Lower lobe of right lung (tissue), 2 donors: ENCODE measurements at places on chromosomes 1 and 21. TPM values are rescaled to one million over a fixed set of nuclear protein-coding genes. Genes with fewer than 3 reads are reported as not detected.

- DNase-seq, result no peak
Measured at GRCh38 chr1:48680411-48681035, 96.2 kb downstream of the BEND5 start.

Gene MRPL24
- total RNA-seq, result 43.7 TPM

DNA sequence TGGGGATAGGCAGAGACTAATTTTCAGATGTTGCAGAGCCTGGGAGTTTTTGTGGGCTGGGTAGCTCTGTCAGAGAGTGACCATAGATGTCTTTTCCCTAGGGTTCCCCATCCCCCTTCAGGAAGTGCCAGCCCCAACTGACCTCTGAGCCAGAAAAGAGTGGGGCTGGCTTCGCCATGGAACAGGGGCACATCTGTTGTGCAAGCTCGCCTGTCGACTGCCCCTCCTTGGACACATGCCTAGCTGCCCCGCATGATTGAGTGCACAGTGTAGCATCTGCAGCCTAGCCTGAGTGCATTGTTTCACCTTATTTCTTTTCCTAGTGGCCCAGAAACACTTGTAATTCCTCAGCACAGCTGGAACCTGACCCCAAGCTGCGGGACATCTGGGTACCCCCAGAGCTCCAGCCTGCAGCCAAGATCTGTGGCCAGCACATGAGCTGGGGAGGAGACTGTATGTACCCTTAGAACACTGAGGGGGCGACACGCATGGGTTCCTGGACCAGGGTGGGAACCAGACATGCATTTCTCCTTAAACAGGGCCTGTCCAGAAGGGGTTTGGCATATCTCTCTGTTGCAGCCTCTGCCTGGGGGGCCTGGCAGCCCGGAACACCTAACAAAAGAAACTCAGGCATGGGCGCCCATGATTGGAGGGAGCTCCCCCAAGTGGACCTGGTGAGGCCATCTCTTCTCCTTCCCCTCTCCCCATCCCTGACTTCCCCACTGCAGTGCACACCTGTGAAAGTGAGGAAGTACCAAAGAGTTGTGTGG lies 55.2 kb downstream of the SYT14 start:
- no peak for DNase-seq

DNA sequence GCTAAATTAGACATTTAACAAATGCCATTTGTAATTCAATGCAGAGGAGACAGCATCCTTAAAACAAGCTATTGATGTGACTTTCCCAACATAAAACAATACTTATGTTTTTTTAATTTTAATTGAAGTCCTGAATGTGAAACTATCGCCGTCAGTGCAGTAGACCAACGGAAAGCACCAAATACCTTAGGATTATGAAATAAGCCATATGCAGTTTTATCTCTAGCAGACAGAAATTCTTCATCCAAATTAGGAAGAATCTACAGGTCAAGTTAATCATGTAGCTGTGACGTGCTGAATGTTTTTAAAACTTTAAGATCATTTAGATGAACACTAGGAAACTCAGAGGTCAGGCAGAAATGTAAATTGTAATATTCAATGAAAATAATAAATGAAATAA lies 714 bp upstream of the ST6GALNAC5 start:
- DNase-seq, result no peak

Gene LIPI
- not detected for total RNA-seq

Gene SYCP1
- total RNA-seq, result not detected

DNA sequence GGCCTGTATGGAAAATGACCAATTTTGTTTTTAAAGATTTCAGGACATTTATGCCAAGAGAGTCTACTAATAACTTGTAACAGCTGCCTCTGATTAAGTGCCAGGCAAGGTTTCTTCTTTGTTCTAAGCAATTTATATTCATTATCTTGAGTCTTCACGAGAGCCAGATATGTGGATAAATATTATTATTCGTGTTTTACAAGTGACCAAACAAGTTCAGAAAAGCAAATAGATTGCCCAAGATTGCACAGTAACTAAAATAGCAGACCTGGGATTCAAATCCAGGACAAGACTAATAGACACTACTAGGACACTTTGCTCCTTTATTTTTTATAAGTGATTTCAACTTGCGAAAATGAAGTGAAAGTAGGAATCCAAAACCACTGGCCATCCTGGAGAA lies 30.1 kb upstream of the DPT start:
- no peak for DNase-seq

DNA sequence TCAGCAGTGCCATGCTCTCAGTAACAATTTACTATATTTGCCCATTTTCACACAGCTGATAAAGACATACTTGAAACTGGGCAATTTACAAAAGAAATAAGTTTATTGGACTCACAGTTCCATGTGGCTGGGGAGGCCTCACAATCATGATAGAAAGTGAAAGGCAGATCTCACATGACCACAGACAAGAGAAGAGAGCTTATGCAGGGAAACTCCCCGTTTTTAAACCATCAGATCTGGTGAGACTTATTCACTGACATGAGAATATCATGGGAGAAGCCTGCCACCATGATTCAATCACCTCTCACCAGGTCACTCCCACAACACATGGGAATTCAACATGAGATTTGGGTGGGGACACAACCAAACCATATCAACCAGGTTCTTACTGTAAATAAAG lies 112.1 kb upstream of the C1orf87 start:
- DNase-seq, result no peak

Gene LRRC39
- total RNA-seq, result 0.71 TPM

- no peak for DNase-seq
Measured at GRCh38 chr1:36738245-36738644, 255.5 kb upstream of the CSF3R start.

GRCh38 chr1:21672478-21673276 lies 3.5 kb upstream of the RAP1GAP start:
- no peak for DNase-seq

DNA sequence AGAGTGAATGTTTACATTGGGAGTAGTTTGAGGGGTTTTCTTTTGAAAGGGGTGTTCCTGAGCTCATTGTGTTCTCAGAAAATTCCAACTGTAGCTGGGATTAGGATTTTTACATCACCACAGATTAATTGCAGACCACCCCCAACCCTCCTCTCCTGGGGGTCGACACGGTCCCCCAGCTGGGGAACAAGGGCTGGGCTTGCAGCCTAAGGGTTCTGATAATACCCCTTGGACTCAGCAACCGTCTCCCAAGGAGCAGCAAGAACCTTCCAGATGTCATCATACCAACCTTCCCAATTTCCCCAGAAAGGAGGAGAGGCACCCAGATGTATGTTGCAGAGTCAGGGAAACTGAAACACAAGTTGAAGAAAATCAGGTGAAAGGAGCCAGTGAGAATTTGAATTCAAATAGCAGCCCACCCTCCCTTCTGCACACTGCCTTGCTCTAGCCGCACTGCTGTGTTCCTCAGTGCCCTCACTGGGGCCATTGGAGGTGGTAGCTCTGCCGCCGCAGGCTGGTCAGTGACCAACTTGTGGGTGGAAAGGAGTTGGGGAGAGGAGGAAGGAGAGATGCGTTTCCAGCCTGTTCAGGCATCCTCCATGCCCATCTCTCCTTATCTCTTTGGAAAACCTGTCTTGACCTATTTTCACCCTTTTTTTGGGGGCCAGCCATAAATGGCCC lies 14.7 kb upstream of the IGFN1 start:
- DNase-seq, result no peak

Gene SERTAD4
- 4.3 TPM for total RNA-seq

Gene WNT4
- 3.8 TPM for total RNA-seq

DNA sequence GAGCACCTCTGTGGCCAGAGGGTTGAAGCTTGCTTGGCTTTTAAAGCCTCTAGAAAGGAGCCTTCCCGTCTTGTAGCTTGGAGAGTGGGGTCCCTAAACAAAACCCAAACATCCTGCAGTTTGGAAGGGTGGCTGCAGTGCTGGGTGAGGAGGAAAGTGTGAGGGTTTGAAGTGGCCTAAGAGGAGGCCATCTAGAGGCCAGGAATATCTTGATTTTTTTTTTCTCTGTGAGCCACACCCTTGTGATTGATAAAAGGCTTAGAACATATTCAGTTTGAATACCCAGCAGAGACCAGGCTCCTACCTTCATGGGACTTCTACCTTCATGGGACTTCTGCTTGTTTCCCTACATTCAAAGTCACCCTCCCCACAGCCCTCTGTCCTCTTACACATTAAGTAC lies 37.3 kb upstream of the PIGV start:
- DNase-seq, result no peak
